Activated CD4-positive, alpha-beta T cell treated with anti-CD3 and anti-CD28 coated beads for 36 hours (primary cell): ENCODE measurements at places on chromosomes 2 and 18. TPM values are rescaled to one million over a fixed set of nuclear protein-coding genes. Genes with fewer than 3 reads are reported as not detected.

DNA sequence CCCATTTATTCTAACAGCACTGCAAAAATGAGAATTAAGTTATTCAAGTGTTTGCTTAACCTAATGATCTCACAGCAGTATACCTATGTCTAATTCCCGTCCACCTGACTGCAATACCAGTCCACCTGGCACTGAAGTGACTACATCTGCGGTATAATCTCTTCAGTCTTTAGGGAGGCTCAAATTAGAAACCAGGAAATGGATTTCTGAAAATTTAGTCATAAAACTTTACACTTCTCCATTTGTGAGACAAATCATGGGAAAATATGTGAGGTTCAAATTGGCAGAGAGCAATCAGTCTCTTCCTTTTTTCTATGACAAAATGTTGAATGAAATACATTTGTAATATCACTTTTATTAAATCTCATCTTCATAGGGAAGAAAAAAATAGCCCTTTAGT is 33.0 kb downstream of the FTCDNL1 start:
- H3K27me3 ChIP-seq: no peaks in the 10 kb centered on the region
- no peak overlapping the region for H3K4me3 ChIP-seq
- no peak overlapping the region for H3K27ac ChIP-seq
- DNase-seq: no peak
- no peaks in the 10 kb centered on the region for H3K36me3 ChIP-seq

Gene DYNAP
- total RNA-seq: not detected

- no peaks in the 10 kb centered on the region for H3K4me1 ChIP-seq
- no peak overlapping the region for H3K4me3 ChIP-seq
- DNase-seq: no peak
- H3K27ac ChIP-seq: no peak overlapping the region
- no peaks in the 10 kb centered on the region for H3K27me3 ChIP-seq
These were observed 193.8 kb downstream of the RBM43 start for GRCh38 chr2:151067658-151068369.

- peaks cover 61% of the 10 kb centered on the region for H3K36me3 ChIP-seq
- no peak overlapping the region for H3K4me3 ChIP-seq
- peaks cover 45% of the 10 kb centered on the region for H3K4me1 ChIP-seq
- no peak overlapping the region for H3K27ac ChIP-seq
These were observed 7.9 kb downstream of the MTERF4 start for GRCh38 chr2:241094172-241094571.

DNA sequence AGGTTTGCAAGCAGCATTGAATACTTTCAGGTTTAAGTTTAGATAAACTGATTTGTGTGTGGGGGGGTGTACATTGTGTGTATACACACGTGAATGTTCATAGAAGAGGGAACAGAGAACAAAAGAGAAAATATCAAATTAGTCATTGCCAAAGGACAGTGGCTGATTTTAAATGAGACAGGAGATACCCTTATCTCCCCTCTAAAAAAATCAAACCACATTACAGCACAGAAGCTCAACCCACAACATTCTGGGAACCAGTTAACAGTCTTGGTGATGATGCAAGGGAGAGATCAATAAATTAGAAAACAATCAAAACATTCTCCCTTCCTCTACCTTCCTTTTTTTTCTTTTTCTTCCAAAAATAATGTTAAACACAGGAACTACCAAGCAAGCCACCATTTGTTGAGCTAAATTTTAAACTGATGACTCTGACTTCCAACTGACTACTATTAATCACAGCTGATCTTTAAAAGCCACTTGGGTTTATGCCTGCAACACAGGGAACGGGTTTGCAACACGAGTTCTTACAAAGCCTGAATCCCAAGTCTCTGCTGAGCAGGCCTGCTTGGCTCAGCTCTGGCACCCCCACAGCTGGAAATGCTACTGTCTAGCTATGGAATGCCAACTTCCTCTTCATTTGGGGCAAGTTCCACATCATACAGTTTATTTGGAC is 119.2 kb upstream of the ACVR1C start:
- no peaks in the 10 kb centered on the region for H3K27me3 ChIP-seq
- no peak for DNase-seq
- peaks cover 35% of the 10 kb centered on the region for H3K36me3 ChIP-seq
- peaks cover 21% of the 10 kb centered on the region for H3K4me1 ChIP-seq

DNA sequence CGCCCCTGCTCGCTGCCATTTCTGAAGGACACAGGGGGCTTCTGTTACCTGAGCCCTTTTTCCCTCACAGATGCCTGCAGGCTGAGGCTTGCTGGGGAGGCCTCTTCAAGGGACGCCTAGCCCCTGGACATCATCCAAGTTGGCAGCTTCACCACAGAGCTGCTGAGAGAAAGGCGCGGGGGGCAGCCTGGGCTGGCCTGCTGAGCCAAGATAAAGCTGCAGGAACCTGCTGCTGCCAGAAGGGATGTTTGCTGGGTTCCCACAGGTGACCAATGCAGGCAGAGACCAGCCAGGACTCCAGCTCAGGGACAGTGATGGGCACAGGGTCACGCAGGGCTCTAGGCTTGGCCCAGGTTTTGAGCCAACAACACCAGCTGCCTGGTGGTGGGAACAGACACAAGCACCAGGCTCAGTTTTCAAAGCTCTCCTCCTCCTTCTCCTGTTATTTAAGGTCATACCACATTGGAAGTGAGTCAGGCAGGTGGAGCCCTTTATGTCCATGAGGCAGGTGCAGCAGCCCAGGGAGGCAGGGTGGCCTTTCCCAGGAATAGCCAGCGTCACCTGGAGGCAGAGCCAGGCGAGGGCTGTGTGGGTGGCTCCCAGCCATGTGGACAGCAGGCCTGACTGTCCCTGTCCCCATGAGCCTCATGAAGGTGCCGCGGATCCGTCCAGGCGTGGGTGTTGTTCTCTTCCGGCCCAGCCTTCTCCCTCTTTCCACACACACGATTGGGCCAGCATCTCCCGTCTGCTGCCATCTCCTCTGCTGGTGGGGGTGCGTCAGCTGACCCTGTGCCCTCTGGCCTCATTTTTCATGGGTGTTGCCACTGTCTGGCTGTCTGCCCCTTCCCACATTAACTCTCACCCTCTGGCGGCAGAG is 515.5 kb upstream of the MYT1L start:
- H3K27ac ChIP-seq: no peak overlapping the region
- H3K4me3 ChIP-seq: no peak overlapping the region
- H3K36me3 ChIP-seq: no peaks in the 10 kb centered on the region
- H3K27me3 ChIP-seq: no peaks in the 10 kb centered on the region
- H3K4me1 ChIP-seq: no peaks in the 10 kb centered on the region
- no peak for DNase-seq

- H3K4me3 ChIP-seq: no peak overlapping the region
- H3K27ac ChIP-seq: no peak overlapping the region
- no peaks in the 10 kb centered on the region for H3K36me3 ChIP-seq
- no peak for DNase-seq
- H3K27me3 ChIP-seq: no peaks in the 10 kb centered on the region
These were observed 247.9 kb upstream of the SYT4 start for GRCh38 chr18:43525169-43525568.

Gene HOXD13
- not detected for total RNA-seq

GRCh38 chr18:49007663-49008062 is 56.9 kb upstream of the SMAD7 start:
- H3K27me3 ChIP-seq: no peaks in the 10 kb centered on the region
- no peaks in the 10 kb centered on the region for H3K4me1 ChIP-seq
- no peak overlapping the region for H3K4me3 ChIP-seq
- DNase-seq: no peak
- H3K36me3 ChIP-seq: no peaks in the 10 kb centered on the region
- H3K27ac ChIP-seq: no peak overlapping the region

GRCh38 chr2:40228310-40228709 is 223.6 kb downstream of the SLC8A1 start:
- DNase-seq: no peak
- peaks cover 2% of the 10 kb centered on the region for H3K4me1 ChIP-seq
- H3K27me3 ChIP-seq: no peaks in the 10 kb centered on the region
- H3K36me3 ChIP-seq: no peaks in the 10 kb centered on the region

- no peaks in the 10 kb centered on the region for H3K36me3 ChIP-seq
- H3K4me1 ChIP-seq: no peaks in the 10 kb centered on the region
- DNase-seq: no peak
- no peaks in the 10 kb centered on the region for H3K27me3 ChIP-seq
- no peak overlapping the region for H3K4me3 ChIP-seq
- no peak overlapping the region for H3K27ac ChIP-seq
These were observed 499.3 kb downstream of the PID1 start for GRCh38 chr2:228771774-228772173.

DNA sequence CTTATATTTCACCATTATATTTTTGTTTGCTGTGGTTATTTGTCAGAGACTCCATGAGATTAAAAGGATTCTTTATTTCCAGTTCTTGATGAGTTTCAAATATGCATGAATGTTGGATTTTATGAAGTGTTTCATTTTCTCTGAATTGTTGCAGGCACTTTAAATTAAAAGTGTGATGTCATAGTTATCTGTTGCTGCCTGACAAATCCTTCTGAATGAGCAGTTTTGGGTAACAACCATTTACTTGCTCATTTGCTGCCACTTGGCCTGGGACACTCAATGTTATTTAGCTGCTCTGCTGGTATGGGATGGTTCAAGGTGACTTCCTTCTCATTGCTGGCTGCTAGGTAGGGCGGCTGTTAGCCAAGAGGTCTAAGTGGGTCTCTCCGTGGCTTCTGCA is 173.5 kb downstream of the LPIN1 start:
- peaks cover 2% of the 10 kb centered on the region for H3K27me3 ChIP-seq
- no peaks in the 10 kb centered on the region for H3K4me1 ChIP-seq
- H3K4me3 ChIP-seq: no peak overlapping the region
- DNase-seq: no peak
- no peak overlapping the region for H3K27ac ChIP-seq

- H3K4me1 ChIP-seq: peaks cover 71% of the 10 kb centered on the region
- H3K27me3 ChIP-seq: no peaks in the 10 kb centered on the region
- no peak for DNase-seq
- peak overlapping the region; percentile 58 for H3K27ac ChIP-seq
- H3K36me3 ChIP-seq: peaks cover 17% of the 10 kb centered on the region
These were observed 10.9 kb downstream of the UXS1 start for GRCh38 chr2:106183101-106183696.

Gene NAGK
- 39.7 TPM for total RNA-seq

GRCh38 chr18:79353267-79353666 is 42.5 kb upstream of the NFATC1 start:
- no peak for DNase-seq
- H3K4me3 ChIP-seq: no peak overlapping the region
- no peaks in the 10 kb centered on the region for H3K27me3 ChIP-seq
- no peaks in the 10 kb centered on the region for H3K4me1 ChIP-seq
- H3K36me3 ChIP-seq: peaks cover 12% of the 10 kb centered on the region

GRCh38 chr18:12518326-12518725 is 110.6 kb downstream of the PRELID3A start:
- no peaks in the 10 kb centered on the region for H3K36me3 ChIP-seq
- no peak overlapping the region for H3K27ac ChIP-seq
- no peaks in the 10 kb centered on the region for H3K27me3 ChIP-seq
- no peak for DNase-seq
- H3K4me3 ChIP-seq: no peak overlapping the region

- H3K4me1 ChIP-seq: peaks cover 16% of the 10 kb centered on the region
- no peak overlapping the region for H3K4me3 ChIP-seq
- no peaks in the 10 kb centered on the region for H3K27me3 ChIP-seq
- DNase-seq: no peak
- H3K36me3 ChIP-seq: peaks cover 51% of the 10 kb centered on the region
These were observed 5.5 kb downstream of the COPS9 start for GRCh38 chr2:240130393-240131195.

GRCh38 chr18:57621246-57621604 is 411 bp downstream of the NARS1 start:
- peak overlapping the region; percentile 88 for H3K4me3 ChIP-seq
- peak overlapping the region; percentile 93 for H3K27ac ChIP-seq
- H3K27me3 ChIP-seq: no peaks in the 10 kb centered on the region
- H3K4me1 ChIP-seq: peaks cover 26% of the 10 kb centered on the region
- DNase-seq: peak; percentile 54

DNA sequence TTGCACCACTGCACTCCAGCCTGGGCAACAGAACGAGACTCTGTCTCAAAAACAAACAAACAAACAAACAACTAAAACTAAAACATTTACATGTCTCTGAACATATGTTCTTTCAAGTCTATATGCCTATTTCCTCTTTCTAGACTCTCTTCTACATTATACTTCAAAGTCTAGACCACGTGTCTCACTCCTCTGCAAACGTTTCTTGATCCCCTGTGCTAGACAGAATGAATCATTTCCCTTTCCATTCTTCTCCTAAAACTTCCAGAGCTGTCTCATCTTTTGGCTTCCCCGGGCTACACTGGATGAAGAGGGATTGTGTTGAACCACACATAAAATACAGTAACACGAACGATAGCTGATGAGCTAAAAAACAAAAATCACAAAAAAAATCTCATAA is 67.1 kb downstream of the BAZ2B start:
- no peaks in the 10 kb centered on the region for H3K4me1 ChIP-seq
- H3K4me3 ChIP-seq: no peak overlapping the region
- H3K27me3 ChIP-seq: no peaks in the 10 kb centered on the region

GRCh38 chr2:172639823-172640222 is 83.9 kb downstream of the PDK1 start:
- no peaks in the 10 kb centered on the region for H3K36me3 ChIP-seq
- no peaks in the 10 kb centered on the region for H3K27me3 ChIP-seq
- peaks cover 16% of the 10 kb centered on the region for H3K4me1 ChIP-seq
- peak overlapping the region; percentile 1 for H3K27ac ChIP-seq
- no peak overlapping the region for H3K4me3 ChIP-seq
- DNase-seq: peak; percentile 38

Gene ELOA2
- total RNA-seq: not detected

- no peak for DNase-seq
- H3K27ac ChIP-seq: peak overlapping the region; percentile 61
- H3K36me3 ChIP-seq: peaks cover 12% of the 10 kb centered on the region
- H3K4me3 ChIP-seq: no peak overlapping the region
These were observed 39.4 kb upstream of the WIPF1 start for GRCh38 chr2:174636987-174637386.

DNA sequence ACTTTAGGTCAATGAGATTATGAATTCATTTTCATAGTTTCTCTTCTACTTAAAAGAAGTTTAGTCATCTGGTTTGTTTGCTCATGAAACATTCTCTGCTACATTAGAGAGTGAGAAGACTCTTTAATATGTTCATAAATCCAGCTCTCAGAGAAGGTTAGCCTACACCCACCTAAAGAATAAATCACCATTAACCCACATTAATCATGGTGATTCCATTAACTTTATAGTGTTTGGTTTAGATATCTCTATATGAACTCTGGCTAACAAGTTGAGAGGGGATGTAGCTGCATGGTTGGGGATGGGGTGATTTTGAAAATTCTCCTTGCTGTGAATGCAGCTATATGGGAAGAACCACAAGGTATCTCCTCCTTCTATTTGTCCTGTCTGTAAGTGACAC is 10.7 kb downstream of the TFPI start:
- no peak overlapping the region for H3K4me3 ChIP-seq
- H3K36me3 ChIP-seq: no peaks in the 10 kb centered on the region
- no peaks in the 10 kb centered on the region for H3K4me1 ChIP-seq
- H3K27ac ChIP-seq: no peak overlapping the region
- DNase-seq: no peak

GRCh38 chr2:171247741-171248662 is 87.3 kb upstream of the TLK1 start:
- H3K4me3 ChIP-seq: peak overlapping the region; percentile 2
- peaks cover 43% of the 10 kb centered on the region for H3K4me1 ChIP-seq
- DNase-seq: peak; percentile 25
- H3K27ac ChIP-seq: no peak overlapping the region

GRCh38 chr2:16014802-16015201 is 74.5 kb downstream of the MYCN start:
- H3K27me3 ChIP-seq: peaks cover 29% of the 10 kb centered on the region
- no peak overlapping the region for H3K4me3 ChIP-seq
- H3K27ac ChIP-seq: no peak overlapping the region
- peaks cover 10% of the 10 kb centered on the region for H3K4me1 ChIP-seq
